Uterine smooth muscle cell (primary cell): ENCODE measurements at places on chromosomes 6 and 20. TPM values are rescaled to one million over a fixed set of nuclear protein-coding genes. Genes with fewer than 3 reads are reported as not detected.

SCRT2 gene
- not detected in 2 replicates for total RNA-seq

RIPOR2 gene
- total RNA-seq: 5.5 and 8.7 TPM in 2 replicates

OR12D2 gene
- total RNA-seq: not detected in 2 replicates

SSTR4 gene
- not detected in 2 replicates for total RNA-seq

EFCAB8 gene
- total RNA-seq: under 0.01 TPM in 1 of 2 replicates, not detected in the other

MLIP gene
- total RNA-seq: not detected in 2 replicates

BPIFB1 gene
- not detected in 2 replicates for total RNA-seq

MEI4 gene
- not detected in 2 replicates for total RNA-seq

SLPI gene
- total RNA-seq: not detected in 2 replicates

RIMS4 gene
- 0.12 TPM in 1 of 2 replicates, not detected in the other for total RNA-seq

NUDT3 gene
- total RNA-seq: 13.6 and 17.4 TPM in 2 replicates

FBXO30 gene
- total RNA-seq: 21.0 and 23.0 TPM in 2 replicates

TFAP2D gene
- not detected in 2 replicates for total RNA-seq

GCNT2 gene
- total RNA-seq: 0.12 and 0.22 TPM in 2 replicates

MOXD1 gene
- total RNA-seq: 21.8 and 44.4 TPM in 2 replicates

PLN gene
- 0.11 and 2.2 TPM in 2 replicates for total RNA-seq

OR2H1 gene
- not detected in 2 replicates for total RNA-seq

BTN1A1 gene
- total RNA-seq: not detected in 2 replicates

RPS18 gene
- total RNA-seq: 3,212 and 3,760 TPM in 2 replicates
